ENCODE measurements at places on chromosomes 6 and 20. TPM values are rescaled to one million over a fixed set of nuclear protein-coding genes. Genes with fewer than 3 reads are reported as not detected.

CCDC28A gene
- total RNA-seq = 17.9 TPM

- DNase-seq = no peak
Observed at GRCh38 chr20:51340451-51340840, 202.1 kb downstream of the NFATC2 start.

DNA sequence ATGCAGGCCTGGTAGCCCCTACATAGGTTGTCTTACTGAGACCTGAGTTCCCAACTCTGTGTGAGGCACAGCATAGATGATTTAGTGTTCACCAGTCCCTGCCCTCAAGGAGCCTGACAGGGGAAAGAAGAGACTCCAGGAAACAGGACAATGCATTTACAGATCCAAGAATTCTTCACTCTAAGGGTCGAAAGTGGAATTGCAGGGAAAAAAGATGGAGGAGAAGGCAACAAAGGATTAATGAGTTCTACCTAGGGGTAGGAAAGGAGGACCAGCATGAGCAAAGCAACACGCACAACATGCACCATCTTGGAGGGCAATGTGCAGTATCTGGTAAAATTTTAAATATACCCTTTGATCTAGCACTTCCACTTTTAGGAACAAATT, 5.9 kb downstream of the SPAG4 start:
- no peak for DNase-seq

- no peak for DNase-seq
Observed at GRCh38 chr6:42224222-42225028, 6.8 kb upstream of the MRPS10 start.

DNA sequence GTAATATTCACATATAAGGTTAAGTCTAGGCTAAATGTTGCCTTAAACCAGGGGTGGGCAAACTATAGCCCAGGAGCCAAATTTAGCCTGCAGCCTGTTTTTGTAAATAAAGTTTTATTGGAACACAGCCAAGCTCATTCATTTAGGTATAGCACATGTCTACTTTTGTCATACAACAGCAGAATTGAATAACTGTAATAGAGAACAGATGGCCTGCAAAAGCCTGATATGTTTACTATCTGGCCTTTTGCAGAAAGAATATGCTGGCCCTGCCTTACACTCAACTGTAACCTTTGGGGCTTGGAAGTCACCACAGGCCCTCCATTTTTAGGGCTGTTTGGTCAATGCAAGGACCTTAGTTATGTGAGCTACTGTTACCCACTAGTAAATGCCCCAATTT, 17.7 kb upstream of the BCLAF1 start:
- no peak for DNase-seq

EYS gene
- not detected for total RNA-seq

RPS10 gene
- total RNA-seq = 1,525 TPM

DNA sequence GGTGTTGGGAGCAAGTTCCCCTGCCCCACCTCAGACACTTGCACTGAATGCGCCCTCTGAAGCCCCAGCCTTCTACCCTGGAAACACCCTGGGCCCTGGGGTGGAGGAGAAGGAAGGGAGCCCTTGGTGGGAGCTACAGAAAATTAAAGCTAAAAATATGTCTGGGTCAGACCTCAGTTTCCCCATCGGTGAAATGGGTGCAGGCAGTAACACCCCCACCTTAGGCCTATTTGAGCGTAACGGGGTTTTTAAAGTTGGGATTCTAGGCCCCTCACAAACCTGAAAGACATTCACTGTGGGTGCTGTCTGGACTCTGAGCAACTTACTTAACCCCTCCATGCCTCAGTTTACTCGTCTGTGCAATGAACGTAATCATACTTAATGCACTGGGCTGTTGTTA, 19.3 kb upstream of the CDH22 start:
- no peak for DNase-seq

DNA sequence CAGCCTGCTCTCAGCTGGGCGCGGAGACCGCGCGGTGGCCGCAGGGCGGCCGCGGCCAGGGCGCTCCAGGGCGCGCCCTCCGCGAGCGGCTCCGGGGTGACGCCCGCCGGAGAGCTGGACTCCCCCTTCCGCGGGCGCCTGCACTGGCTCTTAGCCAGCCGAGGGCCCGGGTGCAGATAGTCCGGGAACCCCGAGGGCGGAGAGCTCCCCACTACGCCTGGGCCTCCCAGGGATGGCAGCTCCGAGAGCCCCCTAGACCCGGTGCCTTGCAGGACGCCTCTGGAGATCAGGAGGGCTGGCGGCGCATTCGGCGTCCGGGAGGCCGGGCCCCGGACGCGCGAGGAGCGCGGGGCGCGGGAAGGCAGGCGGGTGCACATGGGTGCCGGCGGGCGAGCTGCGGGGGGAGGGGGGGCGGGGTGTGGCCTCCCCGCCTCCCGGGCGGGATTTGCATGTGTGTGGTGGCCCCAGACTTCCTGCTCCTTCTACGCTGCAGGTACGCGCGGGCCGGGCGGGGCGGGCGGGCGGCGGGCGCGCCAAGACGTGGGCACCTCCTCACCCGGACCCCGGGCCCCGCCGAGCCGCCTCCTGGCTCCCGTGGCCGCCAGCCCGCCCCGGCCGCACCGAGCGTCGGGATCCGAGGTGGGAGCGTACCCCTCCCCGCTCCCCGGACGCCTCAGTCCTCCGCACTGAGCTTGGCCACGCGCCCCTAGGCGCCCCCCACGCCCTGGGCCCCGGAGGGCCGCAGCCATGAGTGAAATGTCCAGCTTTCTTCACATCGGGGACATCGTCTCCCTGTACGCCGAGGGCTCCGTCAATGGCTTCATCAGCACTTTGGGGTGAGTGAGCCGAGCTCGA, at the start of gene ITPR3:
Gene ITPR3, plus strand, starts transcription at position 467 of the 855 bp plus-strand sequence. Its CDS starts 281 bp downstream, at position 748.
- DNase-seq = peak; percentile 68

DNA sequence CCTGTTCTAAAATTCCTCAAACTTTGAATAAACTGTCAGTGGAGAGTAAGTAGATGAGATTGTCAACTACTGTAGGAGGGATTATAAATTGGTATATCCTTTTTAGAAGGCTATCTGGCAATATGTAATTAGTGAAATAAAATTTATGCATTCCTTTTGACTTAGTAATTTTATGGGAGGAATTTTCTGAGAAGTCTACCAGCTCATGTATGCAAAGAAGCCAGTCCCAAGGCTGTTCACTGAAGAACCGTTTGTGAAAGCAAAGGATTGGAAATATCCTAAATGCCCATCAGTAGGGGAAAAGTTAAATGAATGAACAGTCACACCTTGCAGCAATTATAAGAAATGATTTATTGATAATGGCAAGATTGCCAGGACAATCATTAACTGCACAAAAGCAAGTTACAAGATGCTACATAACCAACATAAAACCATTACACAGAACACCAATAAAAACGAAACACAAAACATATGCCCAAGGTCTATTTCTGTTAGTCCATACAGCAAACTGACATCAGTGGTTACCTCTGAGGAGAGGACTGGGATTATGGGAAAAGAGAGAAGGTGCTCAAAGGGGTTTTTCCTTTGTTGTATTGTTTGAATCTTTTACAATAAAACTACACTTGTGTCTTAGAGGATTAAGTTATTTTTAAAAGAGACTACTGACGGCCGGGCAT, 4.6 kb upstream of the DSTN start:
- DNase-seq = no peak

COL19A1 gene
- not detected for total RNA-seq

DNA sequence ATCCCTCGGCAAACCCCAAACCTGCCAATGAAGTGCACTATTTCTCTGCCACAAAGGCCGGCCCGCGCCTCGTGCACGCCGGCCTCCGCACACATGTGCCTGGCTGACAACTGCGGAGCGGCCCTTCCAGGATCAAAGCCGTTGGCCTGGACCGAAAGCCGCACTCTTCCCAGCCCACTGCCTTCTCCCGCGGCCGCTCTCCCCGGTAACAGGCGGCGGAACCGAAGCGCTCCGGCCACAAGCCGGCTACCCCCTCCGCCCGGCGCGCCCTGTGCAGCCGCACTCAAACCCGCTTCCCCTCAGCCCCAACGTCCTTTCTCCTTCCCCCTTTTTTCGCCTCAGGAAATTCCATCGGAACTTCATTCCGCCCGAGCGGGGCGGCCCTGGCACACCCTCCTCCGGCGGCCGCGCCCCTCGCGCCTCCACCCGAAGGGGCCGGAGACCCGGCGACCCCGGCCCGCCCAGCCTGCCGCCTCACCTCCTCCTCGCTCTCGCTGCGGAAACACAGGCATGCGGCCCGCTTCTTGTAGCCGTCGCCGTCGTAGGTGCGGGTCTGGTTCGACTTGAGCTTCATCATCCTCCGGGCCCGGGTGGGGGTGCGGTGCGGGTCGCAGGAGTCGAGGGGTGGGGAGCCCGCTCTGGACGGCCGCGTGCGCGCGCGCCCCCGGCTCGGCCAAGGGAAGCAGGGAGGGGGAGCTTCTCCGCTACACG, 528 bp downstream of the NUDT3 start:
- DNase-seq = peak; percentile 42
